NCI-H2171 (cell line): ENCODE measurements at places on chromosomes 1 and 21.
A peak's percentile ranks its signal among the peaks of the same experiment; 100 is the strongest.

GRCh38 chr1:216310776-216311175 is 112.5 kb downstream of the USH2A start:
- DNase-seq, result peak; percentile 62

DNA sequence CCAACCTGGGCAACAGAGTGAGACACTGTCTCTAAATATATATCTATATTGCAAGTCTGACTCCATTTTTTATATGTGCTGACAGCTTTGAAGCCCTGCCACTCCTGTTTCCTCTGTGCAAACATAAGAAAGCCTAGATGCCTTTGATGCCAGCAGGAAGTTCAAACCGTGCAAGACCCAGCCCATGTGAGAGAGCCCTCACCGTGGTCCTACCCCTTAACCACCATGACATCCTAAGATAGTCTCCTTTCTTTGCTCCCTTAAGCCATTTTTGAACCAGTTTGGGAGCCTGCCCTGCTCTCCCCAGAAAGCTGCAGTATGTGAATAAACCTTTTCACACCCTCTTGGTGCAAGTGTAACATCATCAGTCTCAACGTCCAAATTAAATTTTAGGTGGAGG is 3.7 kb upstream of the DIPK1A start:
- no peak for DNase-seq

DNA sequence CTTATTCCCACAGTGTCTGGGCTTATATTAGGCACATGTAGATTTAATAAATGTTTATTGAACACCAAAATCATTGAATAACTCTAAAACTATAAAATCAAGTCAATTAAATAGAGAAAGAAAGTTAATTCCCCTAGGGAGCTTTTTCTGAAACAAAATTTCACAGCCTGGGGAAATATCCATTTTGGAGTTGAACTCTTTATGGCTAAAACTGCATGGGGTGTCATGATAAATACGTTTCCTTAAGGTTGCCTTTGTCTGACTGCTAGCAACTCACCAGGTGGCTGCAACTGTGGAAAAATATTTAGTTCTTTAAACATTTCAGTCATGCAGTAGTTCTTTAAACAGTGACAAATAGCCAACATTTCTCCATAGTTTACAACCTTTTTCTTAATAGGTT is 496.1 kb downstream of the LRRIQ3 start:
- DNase-seq, result no peak

GRCh38 chr21:41585199-41585994 is 77.4 kb upstream of the TMPRSS2 start:
- no peak for DNase-seq

DNA sequence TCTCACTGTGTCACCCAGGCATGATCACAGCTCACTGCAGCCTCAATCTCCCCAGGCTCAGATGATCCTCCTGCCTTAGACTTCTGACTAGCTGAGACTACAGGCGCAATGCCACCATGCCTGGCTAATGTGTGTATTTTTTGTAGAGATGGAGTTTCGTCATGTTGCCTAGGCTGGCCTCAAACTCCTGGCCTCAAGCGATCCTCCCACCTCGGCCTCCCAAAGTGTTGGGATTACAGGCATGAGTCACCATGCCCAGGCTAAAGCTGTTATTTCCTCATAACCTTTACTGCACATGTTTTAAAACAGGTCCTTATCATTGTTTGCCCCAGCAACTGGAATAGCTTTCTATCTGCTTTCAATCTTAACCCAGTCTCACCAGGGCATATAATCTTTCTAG is 2.9 kb downstream of the SARS1 start:
- no peak for DNase-seq

GRCh38 chr1:92655197-92655801 is 129.6 kb downstream of the EVI5 start:
- DNase-seq, result no peak
